ENCODE measurements at places on chromosomes 16 and 17.
A peak's percentile ranks its signal among the peaks of the same experiment; 100 is the strongest.

DNA sequence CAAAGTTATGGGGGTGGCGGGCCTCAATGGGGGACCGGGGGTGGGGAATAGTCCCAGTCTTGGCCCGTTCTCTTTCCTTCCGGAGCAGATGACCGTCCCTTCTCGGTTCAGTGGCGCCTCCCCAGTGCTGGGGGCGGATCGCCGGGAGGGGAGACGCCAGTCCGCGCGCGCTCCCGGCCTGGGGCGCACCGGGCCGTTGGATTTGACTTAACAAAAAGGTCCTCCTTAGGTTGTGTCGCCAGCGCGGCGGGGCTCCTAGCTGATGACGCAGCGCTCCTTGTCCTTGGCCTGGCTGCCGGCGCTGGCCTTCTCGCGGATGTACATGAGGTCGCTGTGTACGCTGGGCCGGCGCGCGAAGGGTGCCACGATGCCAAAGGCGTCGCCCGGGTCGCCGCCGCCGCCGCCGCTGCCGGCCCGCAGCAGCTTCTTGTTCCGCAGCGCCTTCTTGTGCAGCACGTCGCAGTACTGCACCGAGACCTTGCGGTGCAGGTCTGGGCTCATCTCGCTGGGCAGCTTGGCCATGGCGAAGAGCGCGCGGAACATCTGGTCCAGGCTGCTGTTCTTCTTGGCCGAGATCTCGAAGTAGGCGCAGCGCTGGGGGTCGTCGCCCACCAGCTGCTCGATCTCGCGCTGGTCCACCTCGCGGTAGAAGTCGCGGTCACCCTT lies 1.2 kb downstream of the RASD1 start:
- DNase-seq: no peak

DNA sequence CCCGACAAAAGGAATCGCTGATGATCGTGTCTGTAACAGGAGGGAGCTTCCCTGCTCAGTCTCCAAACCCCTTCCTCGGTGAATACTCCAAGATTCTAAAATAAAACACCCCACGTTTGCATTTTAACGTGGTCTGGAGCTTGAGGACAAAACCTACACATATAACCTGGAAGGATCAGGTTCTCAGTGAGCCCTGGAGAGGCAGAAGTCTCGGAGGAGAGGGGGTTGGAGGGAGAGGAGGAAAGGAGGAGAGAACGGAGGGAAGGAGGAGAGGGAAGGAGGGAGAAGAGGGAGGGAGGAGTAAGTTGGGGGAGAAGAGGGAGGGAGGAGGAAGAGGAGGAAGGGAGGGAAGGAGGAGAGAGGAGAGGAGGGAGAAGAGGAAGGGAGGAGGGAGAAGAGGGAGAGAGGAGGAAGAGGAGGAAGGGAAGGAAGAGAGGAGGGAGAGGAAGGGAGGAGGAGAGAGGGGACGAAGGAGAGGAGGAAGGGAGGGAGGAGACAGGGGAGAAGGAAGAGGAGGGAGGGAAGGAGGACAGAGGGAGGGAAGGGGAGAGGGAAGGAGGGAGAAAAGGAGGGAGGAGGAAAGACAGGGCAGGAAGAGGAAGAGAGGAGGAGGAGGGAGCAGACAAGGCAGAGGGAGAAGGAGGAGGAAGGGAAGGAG lies 27.4 kb upstream of the GINS2 start:
- no peak for DNase-seq

DNA sequence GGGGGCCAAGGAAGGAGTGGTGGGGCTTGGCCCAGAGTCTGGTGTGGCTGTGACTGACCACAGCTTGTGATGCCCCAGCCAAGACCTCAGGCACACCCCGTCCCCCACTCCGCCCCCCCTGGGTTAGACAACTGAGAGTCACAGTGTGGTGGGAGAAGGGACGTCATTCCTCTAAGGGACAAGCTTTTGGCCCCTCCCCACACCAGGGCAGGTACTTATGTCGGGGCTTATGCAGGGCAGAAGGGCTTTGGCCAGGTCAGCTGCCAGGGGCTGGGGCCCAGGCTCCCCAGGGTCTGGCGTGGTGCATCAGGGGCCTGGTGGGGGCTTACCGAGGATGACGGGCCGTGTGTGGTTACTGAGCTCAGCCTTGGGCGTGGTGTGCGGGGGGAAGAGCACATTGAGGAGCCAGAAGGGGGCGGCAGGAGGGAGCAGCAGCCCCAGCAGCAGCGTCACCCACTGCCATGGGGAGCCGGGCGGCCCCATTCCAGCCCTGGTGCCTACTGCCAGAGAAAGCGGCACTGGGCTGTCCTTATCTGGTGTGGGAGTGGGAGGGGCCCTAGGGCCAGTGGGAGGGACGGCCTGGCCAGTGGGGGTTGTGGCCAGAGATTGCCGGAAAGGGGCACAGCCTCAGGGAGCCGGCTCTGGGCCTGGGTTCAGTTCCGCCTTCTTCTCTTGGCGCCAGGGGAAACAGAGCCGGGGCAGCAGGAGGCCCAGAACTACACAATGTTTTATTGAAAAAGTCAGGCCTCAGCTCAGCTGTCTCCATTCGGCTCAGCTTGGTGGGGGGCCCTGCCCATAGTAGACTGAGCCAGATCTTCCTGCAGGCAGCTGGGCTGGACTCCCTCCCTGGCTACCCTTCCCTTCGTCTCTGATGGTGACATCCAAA lies at the start of gene LCAT:
Gene LCAT, minus strand, starts transcription at position 502 of the 886 bp plus-strand sequence. Its CDS starts 19 bp downstream, at position 483.
- DNase-seq: no peak

GRCh38 chr17:66682283-66682682 lies 152.6 kb upstream of the CACNG5 start:
- DNase-seq: no peak

GRCh38 chr16:74051-74746 lies 1.8 kb upstream of the RHBDF1 start:
- no peak for DNase-seq

DNA sequence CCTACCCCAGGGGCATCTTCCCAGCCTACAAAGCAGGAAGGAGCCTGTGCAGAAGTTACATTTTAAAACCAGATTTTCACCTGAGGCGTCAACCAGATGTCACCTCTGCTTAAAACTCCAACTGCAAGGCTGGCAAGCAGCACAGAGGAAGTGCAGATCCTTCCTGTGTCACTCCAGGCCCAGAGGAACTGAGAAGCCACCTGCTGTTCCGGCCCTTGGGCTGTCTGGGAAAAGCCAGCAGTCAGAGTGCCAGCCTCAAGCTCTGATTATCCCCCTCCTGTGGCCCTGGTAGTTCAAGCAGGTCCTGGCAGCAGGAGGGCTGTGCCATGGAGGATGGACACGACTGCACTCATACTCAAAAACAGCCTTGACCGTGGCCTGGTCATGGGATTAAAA lies 10.2 kb downstream of the POLR2C start:
- DNase-seq: no peak

DNA sequence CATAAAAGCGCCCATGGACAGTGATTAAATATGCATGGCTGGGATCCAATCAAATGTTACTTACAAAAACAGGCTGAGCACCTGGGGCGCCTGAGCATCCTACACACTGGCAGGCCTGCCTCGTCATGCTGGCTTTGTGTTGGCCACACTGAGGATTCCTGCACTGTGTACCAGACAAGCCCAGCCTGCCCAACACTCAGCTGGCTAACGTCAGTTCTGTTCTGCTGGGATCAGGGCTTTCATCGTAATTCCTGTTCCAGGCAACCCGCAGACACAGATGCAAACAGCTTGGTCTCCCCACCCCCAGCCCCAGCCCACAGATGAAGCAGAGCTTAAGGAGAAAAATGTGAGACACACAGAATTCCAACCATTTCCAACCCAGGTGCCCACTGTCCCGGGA lies 30.7 kb downstream of the PIMREG start:
- DNase-seq: no peak

DNA sequence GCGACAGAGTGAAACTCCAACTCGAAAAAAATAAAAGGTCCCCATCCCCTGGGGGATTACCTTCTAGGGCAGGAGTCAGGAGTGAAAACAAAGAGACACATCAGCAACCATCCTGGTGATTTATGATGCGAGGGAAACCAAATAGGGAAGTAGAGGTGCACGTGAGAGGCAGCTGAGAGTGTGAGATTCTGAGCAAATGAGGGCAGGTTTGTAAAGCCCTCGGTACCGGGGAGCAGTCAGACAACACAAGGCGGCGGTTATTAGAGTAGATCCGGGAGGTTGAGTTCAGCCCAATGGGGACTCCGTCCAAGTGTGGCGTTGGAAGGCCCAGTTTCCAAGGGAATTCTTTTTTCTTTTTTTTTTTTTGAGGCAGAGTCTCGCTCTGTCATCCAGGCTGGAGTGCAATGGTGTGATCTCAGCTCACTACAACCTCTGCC lies 7.4 kb upstream of the ARMC7 start:
- peak; percentile 84 for DNase-seq

DNA sequence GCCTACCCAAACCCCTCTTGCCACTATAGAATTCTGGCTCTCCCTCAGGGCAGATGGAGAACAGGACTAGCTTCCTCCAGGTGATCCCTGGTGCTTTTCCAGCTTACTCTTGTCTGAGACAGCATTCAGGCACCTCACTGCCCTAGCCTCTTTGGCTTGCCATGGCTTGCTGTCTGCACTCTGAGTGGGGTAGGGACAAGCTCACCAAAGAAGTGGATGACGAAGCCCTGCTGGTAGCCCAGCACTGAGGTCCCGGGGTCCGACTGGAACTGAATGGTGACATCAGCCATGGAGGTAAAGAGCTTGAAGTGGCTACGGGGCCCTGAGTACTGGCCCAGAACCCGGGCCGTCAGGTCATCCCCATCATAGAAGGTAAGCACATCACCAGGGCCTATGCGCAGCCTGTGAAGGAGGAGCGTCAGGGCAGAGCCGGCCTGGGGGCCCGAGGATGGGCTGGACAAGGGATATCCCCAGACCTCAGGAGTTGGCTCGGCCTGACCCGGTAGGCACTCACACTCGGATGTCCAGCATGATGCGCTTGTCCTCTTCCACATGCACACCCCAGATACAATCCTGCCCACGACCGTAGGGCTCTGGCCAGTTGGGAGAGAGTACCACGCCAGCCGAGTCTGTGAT lies 7.6 kb upstream of the PHF12 start:
- no peak for DNase-seq

DNA sequence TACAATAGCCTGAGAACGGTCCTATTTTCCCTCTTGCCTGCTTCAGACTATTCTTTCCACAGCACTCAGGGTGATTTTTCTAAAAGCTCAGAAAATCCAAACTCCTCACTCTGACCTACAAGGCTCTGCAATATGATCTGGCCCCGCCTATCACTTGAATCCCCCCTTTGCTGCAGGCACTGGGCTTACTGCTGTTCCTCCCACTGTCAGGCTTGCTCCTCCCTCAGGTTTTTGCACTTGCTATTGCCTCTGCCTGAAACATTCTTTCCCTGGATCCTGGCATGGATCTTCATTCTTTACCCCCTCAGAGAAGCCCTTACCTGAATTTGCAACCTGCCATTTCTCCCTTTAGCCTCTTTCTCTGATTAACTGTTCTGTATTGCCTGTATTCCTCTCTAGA lies 52.3 kb downstream of the RPGRIP1L start:
- no peak for DNase-seq

DNA sequence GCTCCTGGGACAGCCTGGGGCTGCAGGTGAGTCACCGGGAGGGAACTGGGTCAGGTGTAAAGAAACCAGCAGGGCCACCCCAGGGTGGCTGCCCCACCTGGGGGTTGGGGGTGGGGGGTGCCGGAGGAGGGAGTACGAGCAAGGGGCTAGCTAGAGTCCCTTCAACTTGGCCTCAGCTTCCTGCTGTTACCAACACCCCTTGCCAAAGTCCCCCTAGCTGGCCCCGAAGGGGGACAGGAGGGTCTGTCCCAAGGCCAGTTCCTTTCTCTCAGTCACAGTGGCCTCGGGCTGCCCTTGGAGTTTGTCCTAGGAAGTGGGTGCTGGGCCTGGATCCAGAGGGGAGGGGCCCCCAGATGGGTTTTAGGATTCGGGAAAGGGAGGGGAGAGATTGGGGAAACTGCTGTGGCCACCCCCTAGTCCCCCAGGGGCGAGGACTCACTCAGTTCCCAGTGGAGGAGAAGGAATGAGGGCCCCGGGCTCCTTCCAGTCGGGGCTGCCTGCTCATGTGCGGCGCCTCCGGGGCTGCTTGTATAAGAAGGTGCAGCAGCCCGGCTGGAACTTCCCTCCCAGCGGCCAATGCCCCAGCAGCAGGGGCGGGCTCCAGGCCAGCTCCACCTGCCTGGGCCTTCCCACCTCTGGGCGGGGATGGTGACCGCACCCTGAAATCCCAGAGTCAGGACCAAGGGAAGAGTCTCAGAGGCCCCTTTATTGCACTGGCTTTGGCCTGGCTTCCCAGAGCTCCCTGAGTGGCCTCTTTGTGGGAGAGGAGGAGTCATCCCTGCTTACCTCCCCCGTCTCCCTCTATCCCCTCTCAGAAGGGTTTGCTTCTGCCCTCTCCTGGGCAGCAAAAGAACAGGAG lies 7.3 kb downstream of the ARHGAP27 start:
- DNase-seq: peak; percentile 89

DNA sequence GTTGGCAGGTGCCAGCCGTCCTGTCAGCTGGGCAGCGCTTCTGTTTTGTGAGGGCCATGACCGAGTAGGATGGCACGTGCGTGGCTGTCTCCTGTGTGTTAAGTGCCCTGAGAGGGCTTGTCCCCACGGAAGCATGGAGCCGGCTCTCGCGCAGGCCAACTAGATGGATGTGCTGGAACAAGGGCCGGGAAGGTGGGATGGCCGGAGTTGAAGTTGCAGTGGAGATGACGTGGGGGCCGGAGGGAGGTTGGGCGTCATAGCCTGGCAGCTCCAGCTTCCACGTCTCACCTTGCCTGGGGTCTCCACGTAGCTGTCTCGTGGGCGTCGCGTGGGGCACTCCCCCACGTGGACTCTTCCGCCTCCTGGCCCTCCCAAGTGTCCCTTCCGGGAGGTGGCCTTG lies 27.7 kb downstream of the TBCD start:
- DNase-seq: no peak

DNA sequence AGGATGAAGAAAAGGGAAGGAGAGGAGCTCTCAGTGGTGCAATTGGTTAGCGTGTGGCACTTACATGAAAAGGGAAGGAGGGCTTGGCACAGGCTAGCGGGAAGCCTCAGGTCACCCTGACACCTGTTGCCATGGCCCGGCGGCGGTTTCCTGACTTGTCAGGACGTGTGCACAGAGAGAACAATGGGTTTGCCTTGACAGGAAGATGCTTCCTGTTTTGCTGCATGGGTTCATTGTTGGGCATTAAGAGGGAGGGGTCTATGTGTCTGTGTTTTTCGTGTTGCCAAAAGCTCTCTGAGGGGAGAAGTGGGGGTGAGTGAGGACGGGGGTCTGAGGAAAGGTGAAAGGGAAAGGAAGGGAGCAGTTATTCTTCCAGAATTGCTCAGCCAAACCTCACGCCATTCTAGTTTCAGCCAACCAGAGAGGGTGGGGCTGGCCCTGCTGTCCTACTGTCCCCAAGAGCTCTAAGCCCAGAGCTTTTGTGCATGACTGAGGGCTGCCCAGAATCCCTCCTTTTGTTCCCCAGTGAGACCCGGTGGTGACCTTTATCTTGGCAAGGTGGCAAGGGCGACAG lies 17.1 kb upstream of the CCR7 start:
- peak; percentile 96 for DNase-seq

GRCh38 chr16:4419402-4419959 lies 3.1 kb upstream of the CORO7 start:
- DNase-seq: no peak

DNA sequence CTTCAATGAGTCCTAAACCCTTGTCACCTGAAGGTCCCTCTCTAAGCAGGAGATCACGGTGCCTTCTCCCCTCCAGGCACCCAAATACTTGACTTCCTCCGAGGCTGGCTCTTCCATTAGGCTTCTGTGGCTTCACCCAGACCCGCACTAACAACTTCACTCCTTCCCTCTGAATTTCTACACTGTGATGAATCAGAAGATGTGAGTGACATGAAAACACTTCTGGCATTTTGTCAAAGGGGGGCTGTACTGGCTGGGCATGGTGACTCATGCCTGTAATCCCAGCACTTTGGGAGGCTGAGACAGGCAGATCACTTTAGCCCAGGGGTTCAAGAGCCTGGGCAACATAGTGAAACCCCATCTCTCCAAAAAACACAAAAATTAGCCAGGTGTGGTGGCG lies 72.6 kb upstream of the CNEP1R1 start:
- no peak for DNase-seq
